ENCODE measurements at places on chromosomes 1 and 21. TPM values are rescaled to one million over a fixed set of nuclear protein-coding genes. Genes with fewer than 3 reads are reported as not detected.

- no peak for DNase-seq
Observed at GRCh38 chr1:181075766-181076350, 12.6 kb upstream of the IER5 start.

DNA sequence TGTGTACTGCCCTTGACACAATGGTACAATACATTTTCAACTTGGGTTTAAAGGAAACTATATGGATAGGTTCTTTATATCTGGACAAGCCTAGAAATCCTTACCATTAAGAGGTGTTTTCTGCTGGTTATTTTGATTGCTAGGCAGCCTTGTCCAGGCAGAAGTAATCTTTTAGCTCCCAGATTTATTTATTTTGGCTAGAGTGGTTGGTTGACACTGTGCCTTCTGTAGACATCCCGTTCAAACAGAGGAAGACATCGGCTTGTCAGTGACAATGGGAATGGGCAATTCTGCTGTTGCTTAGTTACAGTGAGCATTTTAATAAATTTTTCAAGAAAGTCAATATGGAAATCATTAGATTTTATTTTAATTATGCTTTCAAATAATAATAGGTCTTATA is 138.8 kb downstream of the VPS13D start:
- no peak for DNase-seq

Gene GLIS1
- total RNA-seq, result not detected

Gene RBM11
- 2.6 TPM for total RNA-seq

DNA sequence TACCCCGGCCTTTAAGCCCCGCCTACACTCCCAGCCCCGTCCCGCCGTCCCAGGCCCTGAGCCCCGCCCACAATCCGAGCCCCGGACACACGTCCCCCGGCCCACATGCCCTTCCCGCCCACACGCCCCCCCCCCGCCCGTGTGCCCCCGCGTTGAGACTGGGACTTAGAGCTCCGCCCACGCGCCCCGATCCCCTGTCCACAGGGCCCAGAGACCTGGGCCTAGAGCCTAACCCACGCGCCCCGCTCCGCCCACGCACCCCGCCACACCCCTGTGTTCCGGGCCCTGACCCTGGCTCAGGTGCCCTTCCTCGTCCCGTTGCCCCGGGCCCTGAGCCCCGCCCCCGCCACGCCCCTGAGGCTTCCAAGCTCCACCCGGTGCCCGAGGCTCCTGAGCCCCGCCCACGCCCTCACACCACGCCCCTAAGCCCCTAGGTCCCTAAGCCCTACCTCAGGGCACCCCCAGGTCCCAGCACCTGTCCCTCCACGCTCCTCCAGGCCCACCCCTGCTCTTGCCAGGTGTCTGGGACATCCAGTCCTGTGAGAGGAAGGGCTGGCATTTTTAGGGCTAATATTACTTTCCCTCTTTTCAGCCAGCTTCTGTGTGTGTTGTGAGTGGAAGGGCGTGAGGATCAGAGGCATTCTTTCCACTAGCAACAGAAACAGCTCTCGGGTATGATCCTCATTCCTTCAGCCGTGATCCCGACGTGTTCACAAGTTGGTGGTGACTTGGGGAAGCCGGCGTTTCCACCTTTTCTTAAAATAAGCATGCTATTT is 552 bp upstream of the GPR157 start:
- DNase-seq, result no peak

Gene VWA5B1
- not detected for total RNA-seq
